ENCODE measurements at places on chromosomes 11 and 22.

GRCh38 chr11:60367896-60368295 is 10.4 kb upstream of the MS4A7 start:
- no peak for DNase-seq

DNA sequence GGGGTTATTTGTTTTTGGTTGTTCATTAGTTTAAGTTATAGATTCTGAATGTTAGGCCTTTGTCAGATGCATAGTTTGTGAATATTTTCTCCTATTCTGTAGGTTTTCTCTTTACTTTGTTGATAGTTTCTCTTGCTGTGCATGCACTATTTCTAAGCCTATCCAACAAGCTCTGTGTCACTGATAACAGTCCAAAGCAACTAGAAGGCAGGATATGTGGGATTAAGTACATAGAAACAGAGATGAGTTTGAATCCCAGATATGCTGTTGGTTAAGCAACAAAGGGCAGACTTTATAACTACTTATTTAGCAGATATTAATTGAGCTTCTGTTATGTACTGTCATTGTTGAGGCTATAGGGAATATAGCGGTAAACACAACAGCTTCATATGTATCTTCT is 390.4 kb downstream of the INSC start:
- no peak for DNase-seq

GRCh38 chr11:101718402-101718801 is 134.6 kb upstream of the TRPC6 start:
- no peak for DNase-seq

DNA sequence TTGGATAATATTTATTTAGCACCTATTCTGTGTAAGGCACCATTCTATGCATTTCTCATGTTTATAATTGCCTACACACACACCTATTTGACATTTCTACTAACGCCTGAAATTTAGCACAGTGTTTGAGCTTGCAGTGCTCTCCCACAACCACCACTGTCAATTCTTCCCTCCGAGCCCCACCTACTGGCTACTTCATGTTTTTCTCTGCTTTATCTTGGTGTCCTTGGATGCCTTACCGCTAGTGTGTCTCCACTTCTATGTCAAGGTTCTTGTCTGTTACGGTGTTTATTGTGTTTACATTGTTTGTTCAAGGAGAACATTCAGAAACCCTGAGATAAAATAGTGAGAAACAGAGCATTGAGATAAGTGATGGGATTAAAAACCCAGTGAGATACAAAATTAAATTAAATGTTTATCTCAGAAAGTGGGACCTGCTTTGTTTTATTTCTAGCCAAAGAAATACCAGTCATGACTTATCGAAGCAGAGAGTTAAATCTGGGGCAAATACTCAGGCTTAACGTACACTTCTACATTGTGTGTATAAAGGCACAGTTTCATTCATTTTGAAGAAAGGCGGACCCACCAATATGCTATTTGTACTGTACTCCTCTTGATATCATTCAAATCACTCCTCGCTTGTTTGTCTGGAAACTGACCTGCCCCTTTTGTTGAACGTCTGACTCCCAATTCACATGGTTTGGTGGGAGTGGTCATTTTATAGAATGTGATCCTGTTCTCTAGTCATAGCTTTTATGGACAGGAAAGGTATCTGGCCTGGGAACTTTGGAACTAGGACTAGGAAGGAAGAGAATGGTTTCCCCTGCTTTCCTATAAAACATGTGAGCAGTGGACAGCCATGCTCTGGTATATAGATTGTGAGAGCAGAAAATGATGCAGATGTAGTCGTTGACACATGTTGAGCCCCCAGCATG is 39.2 kb upstream of the SLC36A4 start:
- no peak for DNase-seq

- no peak for DNase-seq
Observed at GRCh38 chr22:39907047-39907446, 6.2 kb downstream of the GRAP2 start.

DNA sequence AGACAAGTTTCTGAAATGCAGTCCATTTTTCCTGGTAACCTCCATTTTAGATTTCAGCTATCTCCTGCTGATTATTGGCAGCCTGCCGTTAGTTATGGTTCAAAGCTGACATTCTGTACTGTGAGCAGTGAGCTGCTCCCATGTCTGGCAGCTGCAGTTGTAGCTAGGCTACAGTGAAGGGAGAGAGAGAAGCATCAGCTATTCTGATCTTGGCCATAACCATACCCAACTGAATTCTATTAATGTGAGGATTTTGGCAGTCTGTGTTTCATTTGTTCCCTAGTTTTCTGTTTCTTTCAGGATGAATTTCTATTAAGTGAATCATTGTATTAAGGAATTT is 33.4 kb downstream of the SIK2 start:
- no peak for DNase-seq

DNA sequence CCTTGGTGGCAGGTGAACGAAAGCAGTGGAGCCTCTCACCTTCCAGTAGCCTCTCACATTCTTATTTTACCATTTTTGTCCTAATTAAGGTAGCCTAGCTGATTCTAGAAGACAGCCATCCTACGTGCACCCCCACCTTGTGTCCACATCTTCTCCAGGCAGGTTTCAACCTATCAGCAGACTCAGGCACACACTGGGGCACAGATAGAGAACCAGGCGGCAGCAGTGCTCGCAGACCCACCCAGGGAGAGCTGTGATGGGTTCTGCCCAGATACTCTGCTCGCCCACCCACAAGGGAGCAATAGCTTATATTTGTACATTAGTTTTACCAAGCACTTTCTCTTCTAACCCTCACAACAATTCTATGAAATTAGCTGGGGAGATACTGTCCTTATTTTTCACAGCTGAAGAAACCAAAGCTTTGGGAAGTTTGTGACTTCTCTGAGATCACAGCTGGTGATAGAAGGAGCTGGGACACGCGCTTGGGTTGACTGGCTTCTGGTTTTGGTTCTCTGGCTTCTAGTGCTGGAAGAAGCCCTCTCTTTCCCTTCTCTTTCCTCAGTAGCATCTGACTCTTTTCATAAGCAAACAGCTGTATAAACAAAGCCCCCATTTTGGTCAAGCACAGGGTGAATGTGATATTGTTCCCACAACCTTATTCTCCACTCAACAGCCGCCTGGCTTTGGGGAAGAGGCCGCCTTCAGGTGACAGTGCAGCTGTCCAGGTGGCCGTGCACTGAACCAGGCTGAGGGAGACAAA is 36.9 kb downstream of the PPP2R1B start:
- DNase-seq: no peak

GRCh38 chr11:131378931-131379330 is 8.5 kb downstream of the NTM start:
- no peak for DNase-seq

GRCh38 chr22:32469799-32470212 is 4.8 kb upstream of the FBXO7 start:
- no peak for DNase-seq
